ENCODE measurements at places on chromosomes 7 and 10.
A peak's percentile ranks its signal among the peaks of the same experiment; 100 is the strongest.

GRCh38 chr7:116842371-116842770 lies 20.0 kb upstream of the CAPZA2 start:
- H3K27ac ChIP-seq = no peak overlapping the region
- H3K4me1 ChIP-seq = no peaks in the 10 kb centered on the region
- no peaks in the 10 kb centered on the region for H3K27me3 ChIP-seq
- no peak overlapping the region for H3K4me3 ChIP-seq

GRCh38 chr10:119651514-119652360 lies 557 bp downstream of the BAG3 start:
- peak; percentile 91 for DNase-seq
- peak overlapping the region; percentile 92 for H3K4me3 ChIP-seq
- H3K27ac ChIP-seq = peak overlapping the region; percentile 98
- H3K27me3 ChIP-seq = no peaks in the 10 kb centered on the region
- peaks cover 36% of the 10 kb centered on the region for H3K4me1 ChIP-seq

GRCh38 chr7:130063036-130063435 lies 7.3 kb upstream of the KLHDC10 start:
- DNase-seq = no peak
- H3K27ac ChIP-seq = no peak overlapping the region
- no peaks in the 10 kb centered on the region for H3K36me3 ChIP-seq
- no peaks in the 10 kb centered on the region for H3K4me1 ChIP-seq
- no peaks in the 10 kb centered on the region for H3K27me3 ChIP-seq

GRCh38 chr10:12656518-12657142 lies 307.3 kb downstream of the CAMK1D start:
- H3K4me3 ChIP-seq = no peak overlapping the region
- DNase-seq = no peak
- H3K36me3 ChIP-seq = no peaks in the 10 kb centered on the region
- H3K4me1 ChIP-seq = no peaks in the 10 kb centered on the region
- no peaks in the 10 kb centered on the region for H3K27me3 ChIP-seq

- DNase-seq = no peak
- H3K27ac ChIP-seq = no peak overlapping the region
- H3K27me3 ChIP-seq = no peaks in the 10 kb centered on the region
Measured at GRCh38 chr10:130485958-130486895, 350.0 kb downstream of the GLRX3 start.

GRCh38 chr7:48350515-48350914 lies 179.3 kb downstream of the ABCA13 start:
- H3K4me1 ChIP-seq = no peaks in the 10 kb centered on the region
- no peaks in the 10 kb centered on the region for H3K36me3 ChIP-seq
- no peaks in the 10 kb centered on the region for H3K27me3 ChIP-seq

GRCh38 chr7:106134241-106134640 lies 22.1 kb upstream of the SYPL1 start:
- DNase-seq = no peak
- H3K4me3 ChIP-seq = no peak overlapping the region
- no peaks in the 10 kb centered on the region for H3K4me1 ChIP-seq
- H3K27ac ChIP-seq = no peak overlapping the region

DNA sequence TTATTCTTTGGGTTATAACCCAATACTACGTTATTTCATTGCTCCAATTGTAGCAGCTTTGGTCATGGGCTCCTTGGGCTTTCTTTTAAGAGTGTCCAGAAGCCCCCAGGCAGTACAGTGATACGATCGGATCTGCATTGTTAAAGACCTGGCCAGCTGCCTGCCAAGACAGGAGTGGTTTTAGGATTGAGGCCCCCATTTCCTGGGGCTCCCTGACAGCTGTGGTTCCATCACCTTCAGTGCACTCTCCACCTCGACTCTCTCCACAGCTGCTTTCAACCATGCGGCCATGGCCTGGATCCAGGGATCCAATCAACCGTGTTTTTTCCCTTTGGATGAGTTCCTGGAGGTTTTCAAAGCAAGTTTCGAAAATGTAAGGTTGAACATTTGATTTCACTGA lies 123.4 kb upstream of the BTBD16 start:
- no peak overlapping the region for H3K27ac ChIP-seq
- no peak overlapping the region for H3K4me3 ChIP-seq
- no peaks in the 10 kb centered on the region for H3K27me3 ChIP-seq
- DNase-seq = no peak
- H3K36me3 ChIP-seq = peaks cover 68% of the 10 kb centered on the region

- no peak overlapping the region for H3K4me3 ChIP-seq
- peaks cover 31% of the 10 kb centered on the region for H3K4me1 ChIP-seq
- H3K27me3 ChIP-seq = no peaks in the 10 kb centered on the region
- DNase-seq = no peak
- H3K36me3 ChIP-seq = peaks cover 11% of the 10 kb centered on the region
Measured at GRCh38 chr10:63573068-63573697, 52.0 kb downstream of the REEP3 start.

- H3K4me3 ChIP-seq = no peak overlapping the region
- no peaks in the 10 kb centered on the region for H3K4me1 ChIP-seq
- H3K27ac ChIP-seq = no peak overlapping the region
- no peaks in the 10 kb centered on the region for H3K36me3 ChIP-seq
- no peak for DNase-seq
Measured at GRCh38 chr7:111175908-111176441, 85.0 kb downstream of the LRRN3 start.

DNA sequence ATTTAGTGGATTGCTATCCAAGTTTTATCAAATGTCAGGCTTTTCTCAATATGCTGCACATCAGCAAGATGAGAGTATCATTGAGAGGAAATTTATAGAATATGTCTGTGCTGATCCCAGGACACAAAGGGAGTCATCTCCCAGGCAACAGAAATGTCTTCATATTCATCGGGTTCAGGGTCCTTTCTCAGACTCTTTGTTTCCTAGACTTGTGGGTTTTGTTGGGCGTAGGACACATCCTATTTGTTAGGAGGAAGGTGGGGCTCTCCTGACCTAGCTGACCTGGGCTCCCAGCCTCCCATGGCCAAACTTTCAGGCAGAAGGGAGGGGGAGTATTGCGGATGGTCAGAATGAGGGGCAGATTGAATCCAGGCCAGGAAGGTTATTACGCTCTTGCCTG lies 22.9 kb upstream of the NPS start:
- no peak overlapping the region for H3K4me3 ChIP-seq
- no peak overlapping the region for H3K27ac ChIP-seq
- no peaks in the 10 kb centered on the region for H3K36me3 ChIP-seq
- DNase-seq = no peak

GRCh38 chr7:99042957-99043356 lies 101.0 kb downstream of the SMURF1 start:
- peaks cover 24% of the 10 kb centered on the region for H3K36me3 ChIP-seq
- H3K4me1 ChIP-seq = no peaks in the 10 kb centered on the region
- DNase-seq = no peak
- no peaks in the 10 kb centered on the region for H3K27me3 ChIP-seq
- H3K27ac ChIP-seq = no peak overlapping the region

- H3K27ac ChIP-seq = no peak overlapping the region
- H3K4me3 ChIP-seq = no peak overlapping the region
- DNase-seq = no peak
- H3K27me3 ChIP-seq = no peaks in the 10 kb centered on the region
- H3K4me1 ChIP-seq = no peaks in the 10 kb centered on the region
- no peaks in the 10 kb centered on the region for H3K36me3 ChIP-seq
Measured at GRCh38 chr7:48305661-48306060, 134.4 kb downstream of the ABCA13 start.

DNA sequence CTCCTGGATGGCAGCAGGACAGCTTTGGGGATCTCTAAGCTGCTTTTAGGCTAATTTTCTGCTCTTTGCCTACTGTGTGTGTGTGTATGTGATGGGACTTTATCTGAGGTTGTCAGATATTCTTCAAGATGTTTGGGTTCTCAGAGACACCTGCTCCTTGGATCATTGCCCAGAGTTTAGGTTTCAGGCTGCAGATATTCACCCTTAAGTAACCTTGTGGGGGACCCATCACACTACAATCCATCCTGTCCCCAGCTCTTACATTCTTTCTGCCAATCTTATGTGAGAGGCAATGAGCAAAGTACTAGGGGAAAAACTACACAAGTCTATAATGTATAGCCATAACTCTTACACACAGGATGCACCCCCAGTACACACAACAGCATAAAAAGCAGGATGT lies 263.0 kb upstream of the ZWINT start:
- no peaks in the 10 kb centered on the region for H3K4me1 ChIP-seq
- H3K36me3 ChIP-seq = no peaks in the 10 kb centered on the region
- no peak overlapping the region for H3K4me3 ChIP-seq
- H3K27me3 ChIP-seq = no peaks in the 10 kb centered on the region
- H3K27ac ChIP-seq = no peak overlapping the region

- no peak for DNase-seq
- no peak overlapping the region for H3K27ac ChIP-seq
- H3K4me1 ChIP-seq = no peaks in the 10 kb centered on the region
- H3K36me3 ChIP-seq = no peaks in the 10 kb centered on the region
- H3K4me3 ChIP-seq = no peak overlapping the region
- H3K27me3 ChIP-seq = no peaks in the 10 kb centered on the region
Measured at GRCh38 chr10:108384378-108384777, 1219.9 kb upstream of the SORCS1 start.

GRCh38 chr7:2662273-2663120 lies 25.5 kb upstream of the AMZ1 start:
- peaks cover 11% of the 10 kb centered on the region for H3K4me1 ChIP-seq
- peaks cover 12% of the 10 kb centered on the region for H3K36me3 ChIP-seq
- DNase-seq = no peak
- no peak overlapping the region for H3K27ac ChIP-seq
- H3K4me3 ChIP-seq = no peak overlapping the region
- H3K27me3 ChIP-seq = no peaks in the 10 kb centered on the region

- peaks cover 90% of the 10 kb centered on the region for H3K4me1 ChIP-seq
- no peaks in the 10 kb centered on the region for H3K27me3 ChIP-seq
- peak overlapping the region; percentile 85 for H3K27ac ChIP-seq
- DNase-seq = no peak
- H3K36me3 ChIP-seq = peaks cover 79% of the 10 kb centered on the region
Measured at GRCh38 chr10:95264227-95265051, 26.4 kb downstream of the PDLIM1 start.

DNA sequence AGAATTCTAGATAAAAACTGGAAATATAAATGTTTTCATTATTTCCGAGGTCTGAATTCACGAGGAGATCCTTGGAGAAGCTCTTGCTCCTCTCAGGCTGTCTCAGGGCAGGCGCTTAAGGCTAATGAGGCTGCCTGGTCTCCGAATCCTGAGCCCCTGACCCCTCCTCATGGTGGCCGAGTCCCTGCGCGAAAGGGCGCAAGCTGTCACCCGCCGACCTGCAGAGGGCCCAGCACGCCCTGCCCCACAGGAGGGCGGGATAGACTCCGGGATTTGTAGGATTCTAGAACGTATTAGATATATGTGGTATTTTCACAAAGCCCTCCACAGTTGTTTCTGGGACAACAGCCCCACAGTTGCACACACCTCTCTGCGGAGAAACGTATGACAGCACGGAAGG lies 284.1 kb downstream of the ABCA13 start:
- H3K27me3 ChIP-seq = no peaks in the 10 kb centered on the region
- H3K27ac ChIP-seq = no peak overlapping the region
- no peaks in the 10 kb centered on the region for H3K4me1 ChIP-seq
- no peaks in the 10 kb centered on the region for H3K36me3 ChIP-seq

GRCh38 chr7:110522061-110522760 lies 568.7 kb upstream of the LRRN3 start:
- H3K36me3 ChIP-seq = no peaks in the 10 kb centered on the region
- H3K27ac ChIP-seq = no peak overlapping the region
- H3K4me3 ChIP-seq = no peak overlapping the region
- H3K4me1 ChIP-seq = no peaks in the 10 kb centered on the region
- DNase-seq = no peak

DNA sequence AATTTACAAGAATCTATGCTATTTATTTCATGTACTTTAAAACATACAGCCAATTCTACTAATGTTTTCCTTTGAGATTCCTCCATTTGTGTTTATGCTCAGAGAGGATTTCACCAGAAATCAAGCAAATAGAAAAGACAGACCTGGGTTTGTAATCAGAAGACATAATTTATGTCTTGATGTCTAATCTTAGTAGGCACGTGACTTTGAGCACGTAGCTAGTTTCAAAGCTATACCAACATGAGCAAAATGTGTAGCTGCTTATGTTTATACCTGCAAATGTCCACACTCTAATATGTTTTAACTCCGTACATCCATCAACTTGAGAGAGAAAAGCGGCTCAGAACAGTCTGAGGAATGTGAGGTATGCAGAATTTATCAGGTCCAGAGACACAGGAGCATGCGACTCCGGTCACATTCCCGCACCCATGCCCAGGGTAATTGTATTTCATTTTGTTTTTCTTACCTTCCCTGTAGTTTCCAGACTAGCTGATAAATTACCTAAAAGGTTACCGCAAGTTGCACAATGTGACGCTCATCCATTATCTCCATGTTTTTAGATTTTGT lies 40.0 kb downstream of the SVOPL start:
- no peak overlapping the region for H3K4me3 ChIP-seq
- H3K27ac ChIP-seq = no peak overlapping the region
- no peaks in the 10 kb centered on the region for H3K27me3 ChIP-seq
- no peaks in the 10 kb centered on the region for H3K36me3 ChIP-seq
- no peaks in the 10 kb centered on the region for H3K4me1 ChIP-seq
- DNase-seq = no peak

DNA sequence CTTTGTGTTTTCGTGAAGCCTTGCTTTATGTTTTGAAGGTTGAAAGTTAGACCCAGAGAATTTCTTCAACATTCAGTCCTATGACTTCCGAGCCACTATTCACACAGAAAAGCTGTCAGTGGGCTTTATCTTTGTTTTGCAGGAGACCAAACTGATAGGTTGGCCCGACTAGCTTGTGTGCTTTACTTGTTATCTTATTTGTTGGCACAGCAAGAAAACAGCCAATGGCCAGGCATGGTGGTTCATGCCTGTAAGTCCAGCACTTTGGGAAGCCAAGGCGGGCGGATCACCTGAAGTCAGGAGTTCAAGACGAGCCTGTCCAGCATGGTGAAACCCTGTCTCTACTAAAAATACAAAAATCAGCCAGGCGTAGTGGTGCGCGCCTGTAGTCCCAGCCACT lies 16.0 kb upstream of the GDI2 start:
- H3K27me3 ChIP-seq = no peaks in the 10 kb centered on the region
- no peaks in the 10 kb centered on the region for H3K4me1 ChIP-seq
- no peak for DNase-seq
- no peak overlapping the region for H3K4me3 ChIP-seq
- H3K36me3 ChIP-seq = no peaks in the 10 kb centered on the region
- no peak overlapping the region for H3K27ac ChIP-seq

GRCh38 chr7:99938296-99938695 lies 8.9 kb upstream of the GJC3 start:
- no peak overlapping the region for H3K27ac ChIP-seq
- H3K4me1 ChIP-seq = no peaks in the 10 kb centered on the region
- no peak for DNase-seq
- H3K27me3 ChIP-seq = no peaks in the 10 kb centered on the region
- no peaks in the 10 kb centered on the region for H3K36me3 ChIP-seq

- no peaks in the 10 kb centered on the region for H3K27me3 ChIP-seq
- no peak overlapping the region for H3K4me3 ChIP-seq
- DNase-seq = no peak
- H3K36me3 ChIP-seq = no peaks in the 10 kb centered on the region
- H3K27ac ChIP-seq = no peak overlapping the region
Measured at GRCh38 chr10:90587081-90587491, 270.8 kb downstream of the HTR7 start.

GRCh38 chr7:120926943-120927346 lies 23.6 kb upstream of the ING3 start:
- no peak overlapping the region for H3K4me3 ChIP-seq
- no peaks in the 10 kb centered on the region for H3K27me3 ChIP-seq
- DNase-seq = no peak
- H3K27ac ChIP-seq = no peak overlapping the region

- DNase-seq = no peak
- H3K36me3 ChIP-seq = no peaks in the 10 kb centered on the region
- H3K4me3 ChIP-seq = peak overlapping the region; percentile 75
- peaks cover 61% of the 10 kb centered on the region for H3K4me1 ChIP-seq
- H3K27me3 ChIP-seq = no peaks in the 10 kb centered on the region
Measured at GRCh38 chr10:103854686-103855391, 537 bp downstream of the SH3PXD2A start.

Measured in upper lobe of left lung (tissue), 6 donors.